Omental fat pad (tissue), 4 donors: ENCODE measurements at places on chromosomes 7 and 10. TPM values are rescaled to one million over a fixed set of nuclear protein-coding genes. Genes with fewer than 3 reads are reported as not detected.

- no peak for DNase-seq
Observed at GRCh38 chr7:47104206-47104549, 477.7 kb downstream of the TNS3 start.

DNA sequence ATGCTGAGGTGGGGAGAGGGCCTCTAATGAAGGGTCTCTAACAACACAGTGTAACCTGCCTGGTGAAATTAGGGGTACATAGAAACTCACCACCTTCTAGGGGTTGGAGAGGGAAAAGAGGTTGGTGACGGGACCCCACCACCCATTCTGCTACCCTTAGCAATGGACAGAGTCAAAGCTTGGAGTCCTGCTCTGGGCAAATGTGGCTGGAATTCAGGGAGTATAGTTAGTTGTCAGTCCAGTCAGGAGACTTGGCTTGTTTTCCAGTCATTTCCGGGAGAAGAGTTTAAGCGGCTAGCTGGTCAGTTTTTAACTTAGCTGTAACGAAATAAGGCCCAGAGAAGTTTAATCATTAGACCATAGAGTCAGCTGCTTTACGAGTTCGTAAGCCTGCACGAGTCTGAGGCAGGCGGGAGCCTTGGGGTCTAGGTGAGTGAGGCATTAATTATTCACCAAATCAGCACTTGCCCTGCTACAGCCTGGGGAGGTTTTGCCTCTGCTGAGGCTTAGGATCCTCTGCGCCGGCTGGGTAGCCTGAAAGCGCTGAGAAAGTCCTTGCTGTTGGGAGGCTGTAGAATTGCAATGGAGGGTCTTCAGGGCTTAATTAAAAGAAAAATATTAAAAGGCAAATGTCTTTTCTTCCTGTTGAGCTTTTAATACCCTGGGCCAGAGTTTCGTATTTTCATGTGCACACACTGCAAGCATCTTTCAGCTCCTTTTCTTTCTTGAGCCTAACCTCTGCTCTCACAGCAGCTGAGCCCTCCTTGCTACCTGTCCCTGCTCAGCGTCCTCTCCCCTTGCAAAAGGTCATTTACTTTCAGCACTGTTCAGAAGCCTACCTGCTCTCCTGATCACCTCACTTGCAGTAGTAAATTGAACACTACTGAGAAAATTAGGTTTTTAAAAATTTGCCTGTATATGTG is 1.5 kb upstream of the LAMB1 start:
- no peak for DNase-seq

DNA sequence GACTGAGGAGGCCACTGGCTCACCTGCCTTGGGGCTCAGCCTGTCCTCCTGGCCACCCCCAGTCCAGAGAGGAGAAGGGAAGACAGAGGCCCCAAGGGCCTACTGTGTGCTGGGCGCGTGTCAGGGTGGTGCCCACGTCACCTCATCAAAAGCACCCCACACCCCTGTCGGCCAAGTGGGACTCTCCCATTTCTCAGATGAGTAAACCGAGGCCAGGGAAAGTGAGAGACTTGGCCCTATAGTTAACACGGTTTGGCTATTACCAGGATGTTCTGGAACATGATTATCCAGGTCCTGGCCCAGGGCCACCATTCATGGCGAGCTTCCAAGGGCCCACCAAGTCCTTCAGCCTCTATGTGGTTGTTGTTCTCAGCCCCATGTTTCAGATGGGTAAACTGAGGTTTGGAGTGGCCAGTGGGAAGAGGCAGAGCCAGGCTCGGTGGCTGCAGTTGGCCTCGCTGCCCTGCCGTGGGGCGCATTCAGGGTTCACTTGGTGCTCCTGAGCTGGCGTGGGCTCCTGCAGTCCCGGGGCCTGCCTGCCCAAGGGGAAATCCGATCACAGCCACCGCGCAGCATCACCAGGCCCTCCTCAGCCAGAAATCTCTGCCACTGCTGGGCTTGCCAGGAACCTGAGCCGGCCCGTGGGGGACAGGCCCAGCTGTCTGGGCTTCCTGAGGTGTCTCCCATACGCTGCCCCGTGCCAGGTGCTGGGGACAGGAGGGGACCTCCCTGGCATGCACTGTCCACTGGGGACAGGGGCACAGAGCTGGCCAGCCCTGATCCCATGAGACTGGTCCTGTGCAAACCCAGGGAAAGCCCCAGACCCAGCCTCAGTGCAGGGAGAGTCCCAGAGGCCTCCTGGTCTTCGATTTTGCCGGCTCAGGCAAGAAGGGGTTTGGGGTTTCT is 117.7 kb upstream of the TNRC18 start:
- no peak for DNase-seq

- no peak for DNase-seq
Observed at GRCh38 chr10:25142116-25142864, 32.5 kb upstream of the GPR158 start.

DNA sequence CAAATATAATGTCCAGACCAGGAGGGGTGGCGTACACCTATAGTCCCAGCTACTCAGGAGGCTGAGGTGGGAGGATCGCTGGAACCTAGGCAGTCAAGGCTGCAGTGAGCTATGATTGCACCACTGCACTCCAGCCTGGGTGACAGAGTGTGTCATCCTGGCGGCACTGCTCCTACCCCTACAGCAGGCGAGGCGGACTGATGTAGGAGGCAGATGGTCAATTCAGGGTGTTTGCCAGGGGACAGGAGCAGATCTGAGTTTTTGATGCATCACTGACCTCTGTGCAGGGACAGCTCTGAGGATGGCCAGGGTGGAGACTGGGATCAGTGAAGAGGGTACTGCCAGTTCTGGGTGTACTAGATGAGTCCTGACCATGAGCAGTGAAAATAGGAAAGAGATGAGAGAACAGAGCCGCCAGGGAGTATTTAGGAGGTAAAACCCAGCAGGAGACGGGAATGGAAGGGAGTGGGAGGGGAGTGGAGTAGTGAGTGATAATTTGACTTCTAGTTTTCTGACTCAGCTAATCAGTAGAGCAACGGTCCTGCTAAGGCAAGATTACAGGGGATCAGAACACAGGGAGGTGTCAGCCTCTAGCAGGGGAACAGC is 75.3 kb downstream of the HIP1 start:
- no peak for DNase-seq

DNA sequence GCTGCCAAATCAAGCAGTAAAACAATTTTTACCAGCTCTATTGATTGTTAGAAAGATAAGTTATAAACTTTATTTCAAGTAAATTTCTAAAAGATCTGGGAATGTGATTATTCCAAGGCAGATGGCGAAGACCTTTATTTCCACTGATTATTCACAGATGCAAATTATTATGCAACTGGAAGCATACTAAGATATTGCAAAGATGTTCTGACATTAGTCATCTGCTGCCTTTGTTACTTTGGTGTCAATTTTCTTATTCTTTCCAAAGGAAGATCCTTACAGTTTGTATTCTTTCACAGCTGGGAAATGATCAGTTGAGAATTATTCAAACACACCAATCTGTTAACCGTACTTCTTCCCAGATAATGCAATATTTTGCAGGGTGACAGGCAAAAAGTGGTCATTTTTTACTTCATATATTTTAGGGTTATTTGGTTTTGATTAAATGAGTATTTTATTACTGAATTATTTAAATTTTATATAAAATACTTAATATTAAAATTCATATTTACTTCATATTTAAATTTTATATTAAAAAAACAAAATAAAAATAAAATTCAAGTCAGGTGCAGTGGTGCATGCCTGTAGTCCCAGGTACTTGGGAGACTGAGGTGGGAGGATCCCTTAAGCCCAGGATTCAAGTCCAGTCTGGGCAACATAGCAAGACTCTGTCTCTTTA is 171.3 kb downstream of the FZD1 start:
- no peak for DNase-seq

DNA sequence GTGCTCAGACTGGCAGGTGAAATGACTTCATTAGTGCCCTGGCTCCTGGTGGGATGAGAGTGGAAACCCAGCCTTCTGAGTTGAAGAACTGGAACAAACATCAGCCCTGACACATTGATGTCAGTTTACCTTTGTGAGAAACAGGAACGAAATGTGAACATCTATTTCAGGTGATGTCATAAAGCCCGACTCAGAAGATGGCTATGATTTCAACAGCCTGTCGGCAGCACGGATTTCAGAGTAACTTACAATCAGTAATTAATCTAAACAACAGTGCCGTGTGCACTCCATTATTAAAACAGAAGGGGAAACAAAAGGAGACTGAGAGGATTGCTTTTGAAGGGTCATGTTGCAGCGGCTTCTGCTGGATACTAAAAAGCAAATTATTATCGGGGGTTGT is 243.2 kb downstream of the FRMD4A start:
- DNase-seq = no peak

GRCh38 chr7:50396856-50397255 is 53.3 kb downstream of the FIGNL1 start:
- no peak for DNase-seq

The TRPV5 gene
- total RNA-seq = not detected

The KLF14 gene
- total RNA-seq = 0.72 TPM

The HOXA6 gene
- 3.8 TPM for total RNA-seq

The TAS2R40 gene
- not detected for total RNA-seq

The OPN4 gene
- total RNA-seq = 1.1 TPM

The NUTM2E gene
- total RNA-seq = not detected
